ENCODE measurements at places on chromosomes 7 and 10.

- peak; percentile 40 for DNase-seq
Observed at GRCh38 chr7:26398427-26398755, 106.7 kb downstream of the SNX10 start.

DNA sequence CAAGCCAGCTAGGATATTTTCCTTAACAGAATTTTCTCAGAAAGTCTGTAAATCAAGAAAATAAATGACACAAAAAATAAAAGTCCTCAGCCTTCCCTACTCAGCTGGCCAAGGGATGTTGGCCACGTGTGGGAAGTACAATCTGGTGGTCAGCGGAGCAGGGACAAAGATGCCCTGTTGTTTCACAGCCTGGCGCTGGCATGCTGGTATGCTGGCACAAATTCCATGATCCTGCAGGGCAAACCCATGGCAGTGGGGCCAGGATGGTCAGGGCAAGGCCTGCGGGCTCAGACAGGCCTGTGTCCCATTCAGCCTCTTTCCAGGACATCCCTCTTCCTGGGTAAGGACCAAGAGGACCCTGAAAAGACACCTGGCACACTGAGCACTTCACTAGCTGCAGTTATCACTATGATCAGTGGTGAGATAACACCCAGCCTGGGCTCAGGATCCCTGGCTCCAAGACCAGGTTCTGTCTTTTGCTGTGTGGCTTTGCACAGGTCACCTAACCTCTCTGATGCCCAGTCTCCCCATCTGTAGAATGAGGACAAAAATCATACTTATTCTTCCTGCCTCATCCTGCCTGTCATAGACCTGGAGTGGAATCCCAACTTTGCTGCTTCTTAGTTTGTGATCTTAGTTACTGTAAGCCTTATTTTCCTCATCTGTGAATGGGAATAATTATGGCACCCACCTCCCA, 10.8 kb upstream of the HSPA12A start:
- no peak for DNase-seq

DNA sequence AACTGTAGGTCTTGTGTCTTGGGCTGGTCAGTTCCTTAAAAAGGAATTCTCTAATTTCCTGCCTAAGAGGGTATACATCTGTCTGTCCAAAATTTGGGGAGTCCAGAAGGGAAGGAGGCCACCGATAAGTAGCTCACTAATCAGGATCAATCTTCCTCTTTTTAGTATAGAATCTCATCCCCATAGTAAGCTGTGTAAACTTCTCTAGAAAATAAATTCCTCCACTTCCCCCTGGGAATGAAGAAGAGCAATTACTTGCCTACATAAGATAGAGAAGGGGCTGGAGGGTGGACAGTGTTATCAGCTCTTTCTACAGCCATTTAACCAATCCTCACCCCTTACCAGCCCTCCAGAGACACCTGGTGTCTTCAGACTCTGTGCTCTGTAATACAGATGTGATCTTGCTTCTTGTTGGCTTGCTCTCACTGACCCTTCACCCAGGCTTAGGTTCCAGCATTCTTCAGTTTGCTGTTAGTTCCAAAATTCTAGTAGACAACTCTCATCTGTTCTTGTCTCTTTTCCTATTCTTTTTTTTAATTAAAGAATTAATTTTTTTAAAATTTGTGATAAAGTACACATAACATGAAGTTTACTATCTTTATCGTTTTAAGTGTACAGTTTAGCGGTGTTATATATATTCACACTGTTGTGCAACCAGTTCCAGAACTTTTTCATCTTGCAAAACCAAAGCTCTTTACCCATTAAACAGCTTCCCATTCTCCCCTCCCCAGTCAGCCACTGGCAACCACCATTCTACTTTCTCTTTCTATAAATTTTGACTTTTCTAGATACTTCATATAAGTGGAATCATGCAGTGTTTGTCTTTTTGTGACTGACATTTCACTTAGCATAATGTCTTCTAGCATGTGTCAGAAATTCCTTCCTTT, 6.5 kb upstream of the PRKAR2B start:
- no peak for DNase-seq

GRCh38 chr10:43310872-43311271, 44.0 kb upstream of the RASGEF1A start:
- DNase-seq: no peak

DNA sequence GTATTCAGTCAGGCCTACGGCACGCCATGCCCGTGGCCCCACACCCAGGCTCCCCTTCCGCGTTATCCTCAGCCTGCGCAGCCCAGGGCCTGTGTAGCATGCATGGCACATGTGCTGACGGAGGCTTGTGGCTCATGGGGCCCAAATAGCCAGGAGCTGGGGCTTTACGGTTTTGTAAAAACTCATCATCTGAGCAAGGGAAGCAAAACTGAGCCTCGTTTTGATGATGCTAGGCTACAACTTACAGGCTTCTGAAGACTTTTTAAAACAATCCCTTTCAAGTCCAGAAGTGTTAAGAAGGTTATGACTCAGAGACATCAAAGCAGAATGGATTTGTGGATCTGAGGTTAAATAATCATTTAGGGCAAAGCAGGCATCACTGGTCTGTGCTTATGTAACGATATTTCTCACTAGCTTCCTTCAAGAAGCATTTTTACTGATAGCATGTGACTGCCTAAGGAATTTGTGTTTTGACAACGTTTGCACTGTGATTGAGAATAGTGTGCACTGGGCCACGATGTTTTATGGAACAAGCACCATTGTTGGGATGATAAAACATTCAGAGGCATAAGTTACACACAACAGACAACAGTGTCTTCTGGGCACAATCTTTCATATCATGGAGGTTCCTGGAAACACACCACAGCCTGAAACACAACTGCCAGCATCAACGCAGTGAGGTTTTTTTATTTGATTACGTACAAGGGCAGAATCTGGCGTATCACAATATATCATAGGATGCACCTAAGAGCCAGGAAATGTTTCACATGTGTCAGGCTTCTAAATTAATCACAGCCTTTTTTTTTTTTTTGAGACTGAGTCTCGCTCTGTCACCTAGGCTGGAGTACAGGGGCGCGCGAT, 274.3 kb downstream of the CCDC3 start:
- DNase-seq: no peak

GRCh38 chr7:35969066-35969465, 168.2 kb downstream of the SEPTIN7 start:
- no peak for DNase-seq

DNA sequence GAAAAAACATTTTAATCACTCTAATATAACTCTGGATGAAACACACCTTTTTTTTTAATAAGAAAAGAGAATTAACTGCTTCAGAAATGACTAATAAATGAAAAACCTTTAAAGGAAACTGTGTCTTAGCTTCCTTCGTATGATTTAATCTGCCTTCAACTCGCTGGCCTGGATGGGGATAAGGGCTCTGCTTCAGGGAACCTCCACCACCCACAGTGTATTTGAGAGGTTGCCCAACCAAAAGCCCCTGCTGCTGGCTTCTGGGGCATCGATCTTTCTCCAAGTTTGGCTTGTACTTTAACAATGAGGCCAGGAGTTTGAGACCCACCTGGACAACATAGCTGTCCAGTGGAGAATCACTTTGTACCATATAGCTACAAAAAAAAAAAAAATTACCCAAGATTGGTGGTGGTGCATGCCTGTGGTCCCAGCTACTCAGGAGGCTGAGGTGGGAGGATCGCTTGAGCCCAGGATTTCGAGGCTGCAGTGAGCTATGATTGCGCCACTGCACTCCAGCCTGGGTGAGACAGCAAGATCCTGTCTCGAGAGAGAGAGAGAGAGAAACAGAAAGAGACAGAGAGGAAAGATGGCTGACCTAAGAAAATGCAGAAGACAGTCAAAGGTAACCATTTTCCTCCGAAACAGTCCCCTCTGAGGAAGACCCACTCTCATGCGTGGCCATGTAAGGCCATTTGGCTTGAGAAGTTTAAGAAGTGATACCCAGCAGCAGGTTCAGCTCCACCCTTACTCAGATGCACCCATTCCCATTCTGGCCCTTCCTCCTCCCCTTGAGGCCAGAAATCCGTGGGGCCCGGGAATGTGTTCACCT, 13.6 kb upstream of the LIMK1 start:
- DNase-seq: no peak

GRCh38 chr7:105106473-105106872, 92.5 kb downstream of the KMT2E start:
- DNase-seq: no peak

GRCh38 chr7:99386584-99387238, 12.2 kb downstream of the ARPC1B start:
- no peak for DNase-seq

GRCh38 chr10:69344591-69345252, 66.4 kb downstream of the HK1 start:
- no peak for DNase-seq

DNA sequence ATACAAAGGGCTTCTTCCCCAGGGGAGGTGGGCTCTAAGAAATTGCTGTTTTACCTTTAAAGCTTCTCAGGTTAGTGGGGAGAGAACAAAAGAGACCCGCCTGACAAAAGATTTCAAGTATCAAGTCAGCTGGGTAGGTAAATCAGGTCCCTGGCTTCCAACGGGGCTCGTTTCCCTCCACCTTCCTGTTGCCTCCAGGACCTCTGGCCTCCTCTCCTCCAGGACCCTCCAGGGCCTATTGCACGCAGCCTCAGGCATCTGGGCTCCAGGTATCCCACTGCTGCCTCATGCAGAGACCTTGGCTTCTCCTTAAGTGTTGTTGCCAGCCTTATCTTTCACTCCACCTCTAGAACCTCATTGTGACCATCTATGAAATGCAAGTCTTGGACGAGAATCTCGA, 2.9 kb downstream of the BNIP3 start:
- DNase-seq: no peak

- no peak for DNase-seq
Observed at GRCh38 chr10:46520941-46521340, 35.5 kb downstream of the GPRIN2 start.

DNA sequence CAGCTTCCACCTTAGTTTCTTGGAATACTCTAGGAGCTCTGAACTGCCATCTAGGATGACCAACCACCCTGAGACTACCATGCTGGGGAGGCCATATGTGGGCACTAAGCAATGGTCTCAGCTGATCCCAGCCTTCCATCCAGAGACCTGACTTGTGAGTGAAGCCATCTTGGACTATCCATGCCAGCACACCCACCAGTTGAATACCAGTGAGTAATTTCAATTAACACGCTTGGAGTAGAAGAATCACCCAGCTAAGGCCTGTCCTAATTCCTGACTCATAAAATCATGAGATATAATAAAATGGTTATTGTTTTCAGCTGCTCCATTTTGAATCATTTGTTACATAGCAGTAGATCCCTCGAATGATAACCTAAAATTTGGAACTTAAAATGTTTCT, 5.2 kb upstream of the KIF5B start:
- DNase-seq: no peak

GRCh38 chr7:149860821-149861727, 12.7 kb upstream of the ATP6V0E2 start:
- DNase-seq: no peak

GRCh38 chr10:21069929-21070700, 173.0 kb upstream of the NEBL start:
- no peak for DNase-seq

DNA sequence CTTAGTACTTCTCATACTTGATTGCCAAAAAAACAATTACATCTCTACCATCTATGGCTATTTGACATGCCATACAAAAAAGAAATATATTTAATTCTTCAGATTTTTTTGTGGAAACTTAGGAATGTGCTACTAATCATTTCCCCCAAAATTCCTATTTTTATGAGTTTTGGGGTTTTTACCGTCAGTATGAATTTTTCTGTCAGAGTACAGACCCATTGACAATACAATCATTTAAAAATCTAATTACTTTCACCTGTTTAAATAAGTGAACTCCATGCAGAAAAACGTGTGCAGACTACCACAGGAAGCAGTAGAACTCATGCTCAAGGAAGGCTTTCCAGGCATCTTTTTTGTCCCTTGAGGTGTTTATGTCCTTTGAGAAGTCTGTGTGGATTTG, 48.8 kb upstream of the FOXP2 start:
- DNase-seq: no peak

DNA sequence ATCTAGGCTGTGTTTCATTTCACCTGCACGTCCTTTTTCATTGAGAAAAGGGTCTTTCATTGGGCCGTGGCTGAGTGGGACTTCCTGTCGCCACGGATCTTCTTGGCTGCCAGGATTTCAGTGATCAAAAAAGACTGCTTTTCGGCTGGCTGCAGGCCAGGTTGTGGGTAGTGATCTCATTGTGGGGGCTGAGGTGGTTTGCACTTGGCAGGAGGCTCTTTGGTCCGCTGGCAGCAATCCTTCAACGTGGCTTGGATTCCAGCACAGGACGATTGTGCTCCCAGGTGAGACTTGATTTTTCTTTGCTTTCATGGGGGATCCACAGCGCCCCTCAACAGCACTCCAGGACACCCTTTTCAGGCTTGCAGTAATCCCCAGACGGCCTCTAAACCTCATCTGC, 29.0 kb upstream of the ZNF273 start:
- no peak for DNase-seq

DNA sequence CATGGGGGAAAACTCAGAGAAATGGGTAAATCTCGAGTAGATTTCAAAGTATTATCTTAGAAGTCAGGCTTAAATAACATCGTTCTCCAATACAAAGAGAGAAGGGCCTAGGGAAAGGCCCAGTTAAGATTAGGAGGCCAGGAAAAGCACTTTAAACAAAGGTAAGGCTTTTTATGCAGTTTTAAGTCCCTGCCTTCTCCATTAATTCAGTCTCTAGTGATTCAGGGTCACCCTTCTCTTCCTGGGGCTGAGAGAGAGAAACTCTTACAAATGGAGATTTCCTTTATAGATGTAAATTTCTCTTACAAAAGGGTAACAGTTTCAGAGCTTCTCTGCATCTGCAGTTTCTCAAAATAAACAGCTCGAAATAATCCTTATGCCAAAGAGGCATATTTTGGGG, 179.3 kb downstream of the HECW1 start:
- DNase-seq: no peak

Data from trophoblast cell (in vitro differentiated cells and primary cell).